ENCODE measurements at places on chromosomes 11 and 22.

- DNase-seq = no peak
These were observed 52.0 kb upstream of the PRSS23 start for GRCh38 chr11:86748296-86748695.

GRCh38 chr22:40764763-40765441 is 54.2 kb downstream of the SLC25A17 start:
- DNase-seq = no peak

DNA sequence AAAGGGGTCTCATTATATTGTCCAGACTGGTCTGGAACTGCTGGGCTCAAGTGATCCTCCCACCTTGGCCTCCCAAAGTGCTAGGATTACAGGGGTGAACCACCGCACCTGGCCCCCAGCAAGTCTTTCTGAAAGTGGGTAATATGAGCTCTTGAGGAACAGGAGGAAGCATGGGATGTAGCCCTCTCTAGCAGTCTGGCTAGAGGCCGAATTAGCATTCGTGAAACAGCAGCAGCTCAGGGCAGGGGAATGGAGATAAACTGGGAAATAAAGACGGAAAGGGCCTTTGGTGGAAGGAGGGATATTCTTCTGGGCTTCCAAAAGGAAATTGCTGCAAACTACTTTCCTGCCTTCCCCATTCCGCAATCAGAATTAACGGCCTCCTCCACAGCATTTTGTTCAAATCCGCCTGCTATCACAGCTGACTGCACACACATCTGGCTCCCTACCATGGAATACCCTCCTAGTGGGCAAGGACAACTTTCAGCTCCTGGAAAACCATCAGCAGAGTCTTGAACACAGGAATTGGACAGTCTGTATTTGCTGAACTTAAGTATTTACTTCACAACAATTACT is 44.3 kb downstream of the MICAL3 start:
- DNase-seq = no peak

- DNase-seq = no peak
These were observed 33.4 kb upstream of the PTPRJ start for GRCh38 chr11:47946682-47947559.

DNA sequence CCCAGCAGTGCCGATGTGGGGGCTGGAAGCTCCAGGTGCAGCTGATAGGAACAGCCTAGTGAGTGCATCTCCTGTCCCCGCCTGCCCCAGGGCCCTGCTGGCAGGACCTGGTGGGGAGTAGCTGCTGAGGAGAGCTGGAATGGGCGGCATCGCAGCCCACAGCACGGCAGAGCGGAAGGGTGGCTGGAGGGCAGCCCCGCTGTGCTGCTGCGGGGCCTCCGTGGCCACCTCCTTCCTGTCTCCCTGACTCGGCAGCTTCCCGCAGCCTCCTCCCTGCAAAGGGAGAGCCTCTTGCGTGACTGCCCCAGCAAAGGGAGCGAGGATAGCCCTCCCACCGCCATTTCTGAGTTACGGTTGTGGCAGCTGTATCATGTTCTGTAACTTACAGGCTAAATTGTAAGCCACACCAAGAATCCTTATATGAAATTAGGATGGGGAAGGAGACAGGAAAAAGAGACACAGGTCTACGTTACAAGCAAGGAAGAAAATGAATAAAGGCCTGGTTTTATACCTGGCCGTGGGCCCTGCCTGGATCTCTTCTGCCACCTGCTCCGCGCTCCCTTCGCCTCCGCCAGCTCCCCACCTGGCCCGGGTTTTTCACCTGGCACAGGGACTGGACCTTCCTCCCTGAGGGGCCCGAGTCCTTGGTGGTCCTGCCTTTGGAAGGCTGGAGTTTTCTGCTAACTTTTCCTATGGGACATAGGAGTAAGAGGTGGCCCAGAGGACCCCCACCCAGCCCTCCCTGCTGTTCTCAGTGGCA is 10.0 kb downstream of the TPCN2 start:
- no peak for DNase-seq

- DNase-seq = no peak
These were observed 2.2 kb downstream of the CTSF start for GRCh38 chr11:66566221-66566620.

GRCh38 chr11:73322382-73323306 is 14.6 kb downstream of the ARHGEF17 start:
- no peak for DNase-seq

DNA sequence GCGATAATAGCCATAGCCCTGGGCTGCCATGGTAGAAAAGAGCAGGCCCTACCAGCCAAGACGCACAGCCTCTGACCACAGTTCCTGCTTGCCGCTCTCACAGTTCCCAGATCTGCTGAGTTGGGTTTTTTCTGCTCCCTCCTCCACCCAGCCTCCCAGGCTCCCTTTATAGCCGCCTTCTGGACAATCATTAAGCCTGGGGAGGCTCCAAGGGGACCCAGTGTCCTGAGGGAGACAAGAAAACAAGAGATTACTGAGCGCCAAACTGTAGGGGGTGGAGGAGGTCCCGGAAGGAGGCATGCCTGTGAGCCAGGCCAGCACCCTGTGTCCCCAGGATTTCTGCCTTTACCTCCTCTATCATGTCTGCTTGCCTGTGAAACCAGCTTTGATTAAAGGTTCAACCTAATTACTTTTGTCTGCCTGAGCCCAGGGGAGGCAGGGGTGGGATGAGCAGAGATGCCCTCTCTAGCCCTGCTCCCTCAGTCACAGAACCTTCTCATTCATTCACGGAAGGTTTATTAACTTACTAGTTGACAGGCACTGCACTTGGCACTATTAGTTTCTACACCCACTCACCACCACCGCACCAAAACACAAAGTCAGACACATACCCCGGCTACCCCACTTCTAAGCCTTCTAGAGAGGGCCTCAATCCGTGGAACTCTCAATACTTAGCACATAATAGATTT is 1.2 kb downstream of the SLC37A4 start:
- no peak for DNase-seq

GRCh38 chr11:95419915-95420314 is 188.9 kb upstream of the SESN3 start:
- no peak for DNase-seq

GRCh38 chr11:15194671-15195415 is 80.1 kb downstream of the INSC start:
- DNase-seq = no peak

GRCh38 chr11:124763156-124763947 is 1.3 kb upstream of the ESAM start:
- DNase-seq = peak; percentile 73

GRCh38 chr11:70616938-70617654 is 218.8 kb downstream of the CTTN start:
- DNase-seq = no peak

DNA sequence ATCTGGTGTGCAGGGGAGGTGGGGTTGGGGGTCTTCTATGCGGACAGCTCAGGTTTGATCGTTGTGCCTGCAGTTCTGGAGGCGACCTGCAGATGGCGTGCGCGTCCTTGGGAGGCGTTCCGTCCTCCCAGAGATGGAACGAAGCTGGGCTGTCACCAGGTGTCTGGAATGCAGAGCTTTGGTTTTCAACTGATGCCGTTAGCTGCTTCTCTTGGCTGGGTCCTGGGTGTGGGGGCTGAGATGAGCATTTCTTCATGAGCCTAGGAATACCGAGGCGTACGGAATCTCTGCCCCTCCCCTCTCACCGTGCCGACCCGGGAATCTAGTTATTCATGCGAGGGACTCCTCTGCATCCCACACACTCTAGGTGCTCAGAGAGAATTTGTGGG is 98.6 kb downstream of the CEP164 start:
- peak; percentile 61 for DNase-seq

All from stimulated activated CD8-positive, alpha-beta memory T cell treated with anti-CD3 and anti-CD28 coated beads, Interleukin-7, amount 100 ng/mL, for 24 hours (primary cell).